ENCODE measurements at places on chromosomes 11 and 22.

DNA sequence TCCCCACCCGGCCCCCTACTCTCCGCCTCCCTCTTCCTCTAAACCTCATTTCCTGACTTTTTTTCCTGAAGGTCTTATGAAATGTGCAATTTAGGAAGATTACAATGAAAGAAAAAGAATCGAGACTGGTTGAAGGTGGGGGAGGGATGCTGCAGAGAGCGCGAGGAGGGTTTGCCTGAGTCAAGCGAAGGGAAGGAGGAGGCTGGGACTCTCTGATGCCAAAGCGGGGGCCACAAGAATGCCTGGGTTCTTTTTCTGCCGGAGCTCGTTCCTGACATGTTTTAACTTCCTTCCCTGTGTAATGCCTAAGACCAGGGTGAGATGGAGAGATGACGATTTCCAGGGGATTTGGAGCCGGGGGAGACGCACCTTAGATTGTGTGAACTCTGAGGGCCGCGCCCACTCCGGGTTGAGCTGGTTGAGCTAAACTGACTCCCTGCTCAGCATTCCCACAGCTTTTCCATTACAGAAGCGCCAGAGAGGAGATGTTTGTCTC, 270.5 kb upstream of the SORL1-AS1 start:
- DNase-seq: peak; percentile 37

DNA sequence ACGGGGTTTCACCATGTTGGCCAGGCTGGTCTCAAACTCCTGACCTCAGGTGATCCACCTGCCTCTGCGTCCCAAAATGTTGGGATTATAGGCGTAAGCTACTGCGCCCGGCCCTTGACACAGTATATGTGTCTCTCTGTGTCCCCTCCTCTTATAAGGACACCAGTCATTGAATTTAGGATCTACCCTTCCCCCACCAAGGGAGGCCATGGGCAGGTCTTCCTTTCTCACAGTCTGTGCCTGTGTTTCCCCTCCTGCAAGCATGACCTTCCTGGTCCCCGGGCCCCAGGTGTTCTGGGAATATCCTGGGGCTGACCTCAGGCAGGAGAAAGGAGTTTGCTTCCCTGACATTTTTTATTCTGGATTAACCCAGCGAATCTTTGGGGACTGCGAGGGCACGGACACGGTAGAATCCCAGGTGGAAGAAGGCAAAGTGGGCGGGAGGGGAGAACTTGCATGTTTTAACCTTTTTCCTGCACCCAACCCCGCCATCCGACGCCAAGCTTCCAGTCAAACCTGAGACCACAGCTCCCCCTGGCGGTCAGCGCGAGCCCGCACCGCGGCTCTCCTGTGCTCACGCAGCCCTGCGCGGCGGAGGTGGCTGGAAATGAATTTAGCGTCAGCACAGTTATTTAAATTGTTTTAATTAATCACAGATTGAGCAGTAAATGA, 42.1 kb upstream of the ISX start:
- peak; percentile 59 for DNase-seq

DNA sequence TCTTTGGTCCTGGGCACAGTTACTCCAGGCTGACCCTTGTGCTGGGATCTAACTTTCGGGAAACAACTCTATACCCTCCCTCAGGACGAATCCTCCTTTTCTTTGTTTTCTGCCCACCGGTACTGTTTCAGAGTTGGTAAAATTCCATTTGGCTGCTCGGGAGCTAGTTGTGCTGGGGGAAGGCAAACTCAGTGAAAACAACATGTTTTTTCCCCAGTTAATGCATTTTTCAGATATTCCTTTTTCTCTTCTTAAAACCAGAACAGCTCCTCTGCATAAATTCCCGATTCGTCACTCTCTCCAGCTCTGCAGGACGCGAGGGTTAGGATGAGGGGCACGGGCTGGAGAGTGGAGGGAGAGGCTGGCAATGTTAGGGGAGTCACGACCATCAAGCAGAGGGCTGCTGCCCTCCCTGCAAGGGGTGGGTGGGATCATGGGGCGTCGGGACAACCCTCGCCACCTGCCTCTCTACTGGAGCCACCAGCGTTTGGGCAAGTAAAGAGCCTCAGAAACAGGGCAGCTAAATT, 31.3 kb downstream of the LRRC10B start:
- peak; percentile 20 for DNase-seq

DNA sequence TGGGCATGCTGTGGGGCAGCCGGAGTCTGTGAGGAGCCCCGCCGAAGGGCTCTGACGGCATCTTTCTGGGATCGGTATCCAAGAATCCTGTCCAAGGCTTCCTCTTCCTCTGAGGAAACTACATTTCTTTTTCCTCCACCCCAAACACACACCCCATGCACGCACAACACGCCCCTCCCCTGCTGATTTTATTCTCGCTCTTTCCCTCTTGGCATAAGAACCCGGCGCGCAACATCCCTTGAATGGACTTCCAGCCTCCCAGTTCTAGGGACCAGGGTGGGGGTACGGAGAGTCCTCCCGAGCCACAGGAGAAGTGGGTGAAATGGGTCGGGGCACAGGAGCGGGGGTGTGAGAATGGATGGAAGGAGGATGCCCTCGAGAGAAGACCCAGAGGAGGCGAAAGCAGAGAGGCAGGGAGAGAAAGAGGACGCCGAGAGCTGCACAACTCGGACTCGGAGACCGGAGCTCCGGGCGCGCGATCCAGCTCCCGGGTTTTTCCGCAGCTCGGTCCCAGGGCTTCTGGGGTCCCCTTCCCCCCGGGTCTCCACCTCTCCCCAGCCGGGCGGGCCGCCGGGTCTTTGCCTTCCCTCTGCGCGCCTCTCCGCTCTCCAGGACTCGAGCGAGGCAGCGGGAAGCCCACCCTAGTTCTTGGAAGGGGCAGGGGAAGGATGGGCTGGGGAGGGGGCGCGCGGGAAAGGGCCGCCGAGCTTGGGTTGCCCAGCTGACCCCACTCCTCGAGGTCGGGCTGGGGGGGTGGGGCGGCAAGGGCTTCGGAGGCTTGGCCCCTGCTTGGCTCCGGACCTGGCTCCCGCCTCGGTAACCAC, 1.5 kb upstream of the LARGE1 start:
- DNase-seq: peak; percentile 66

- no peak for DNase-seq
These were observed 40.5 kb upstream of the TOP3B start for GRCh38 chr22:22022947-22023534.

DNA sequence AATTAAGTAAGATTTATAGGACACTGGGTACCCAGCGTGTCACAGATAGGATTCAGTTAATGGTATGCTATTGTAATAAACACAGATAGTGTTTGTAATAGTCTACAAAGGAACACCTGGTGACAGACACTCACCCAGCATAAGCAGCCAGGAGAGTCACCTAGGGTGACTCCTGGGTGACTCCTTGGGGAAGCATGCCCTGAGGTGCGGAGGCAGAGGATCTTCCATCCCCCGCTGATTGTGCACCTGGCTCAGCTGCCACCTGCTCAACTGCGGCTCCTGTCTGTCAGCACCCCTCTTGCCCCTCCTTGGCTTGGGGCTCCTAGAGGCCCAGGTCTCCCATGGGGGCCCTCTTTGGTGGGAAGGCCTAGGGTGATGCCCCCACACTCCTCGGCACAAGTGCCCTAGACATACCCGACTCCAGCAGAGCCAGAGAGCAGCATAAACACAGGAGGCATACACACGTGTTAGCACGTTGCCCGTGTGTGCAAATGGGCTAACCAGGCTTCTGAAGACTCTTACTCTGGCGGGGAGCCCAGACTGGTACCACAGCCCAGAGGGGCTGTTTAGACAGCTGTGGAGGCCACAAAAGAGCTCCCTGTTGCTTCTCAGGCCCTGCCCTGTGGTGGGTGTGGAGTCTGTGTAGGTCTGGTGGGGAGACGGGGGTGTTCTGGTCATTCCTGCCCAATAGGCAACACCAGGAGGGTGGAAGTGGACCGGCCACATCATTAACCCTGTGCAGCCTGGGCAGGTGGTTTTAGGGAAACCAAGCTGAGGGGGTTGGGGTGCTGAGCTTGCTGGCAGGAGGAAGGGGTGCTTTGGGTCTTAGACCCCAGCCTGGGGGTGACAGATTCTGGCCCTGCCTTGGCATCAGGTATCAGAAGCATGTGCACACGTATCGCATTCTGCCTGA, 3.0 kb downstream of the INPPL1 start:
- peak; percentile 30 for DNase-seq

DNA sequence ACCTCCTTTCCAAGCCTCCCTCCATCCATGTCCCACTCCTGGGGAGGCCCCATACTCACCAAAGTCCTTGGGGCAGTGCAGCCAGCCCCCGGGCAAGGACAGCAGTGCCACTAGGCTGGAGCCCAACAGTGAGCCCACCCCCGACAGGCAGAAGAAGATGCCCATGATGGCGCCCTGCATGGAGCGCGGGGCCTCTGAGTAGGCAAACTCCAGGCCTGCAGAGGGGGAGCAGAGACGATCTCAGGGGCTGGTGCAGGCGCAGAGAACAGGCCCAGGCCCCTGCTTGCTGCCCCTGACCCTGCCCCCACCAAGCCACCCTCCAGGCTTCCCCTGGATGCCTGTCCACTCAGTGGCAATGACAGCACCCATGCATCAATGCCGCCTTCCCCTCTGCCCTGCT, 13.6 kb downstream of the TMEM132A start:
- no peak for DNase-seq

DNA sequence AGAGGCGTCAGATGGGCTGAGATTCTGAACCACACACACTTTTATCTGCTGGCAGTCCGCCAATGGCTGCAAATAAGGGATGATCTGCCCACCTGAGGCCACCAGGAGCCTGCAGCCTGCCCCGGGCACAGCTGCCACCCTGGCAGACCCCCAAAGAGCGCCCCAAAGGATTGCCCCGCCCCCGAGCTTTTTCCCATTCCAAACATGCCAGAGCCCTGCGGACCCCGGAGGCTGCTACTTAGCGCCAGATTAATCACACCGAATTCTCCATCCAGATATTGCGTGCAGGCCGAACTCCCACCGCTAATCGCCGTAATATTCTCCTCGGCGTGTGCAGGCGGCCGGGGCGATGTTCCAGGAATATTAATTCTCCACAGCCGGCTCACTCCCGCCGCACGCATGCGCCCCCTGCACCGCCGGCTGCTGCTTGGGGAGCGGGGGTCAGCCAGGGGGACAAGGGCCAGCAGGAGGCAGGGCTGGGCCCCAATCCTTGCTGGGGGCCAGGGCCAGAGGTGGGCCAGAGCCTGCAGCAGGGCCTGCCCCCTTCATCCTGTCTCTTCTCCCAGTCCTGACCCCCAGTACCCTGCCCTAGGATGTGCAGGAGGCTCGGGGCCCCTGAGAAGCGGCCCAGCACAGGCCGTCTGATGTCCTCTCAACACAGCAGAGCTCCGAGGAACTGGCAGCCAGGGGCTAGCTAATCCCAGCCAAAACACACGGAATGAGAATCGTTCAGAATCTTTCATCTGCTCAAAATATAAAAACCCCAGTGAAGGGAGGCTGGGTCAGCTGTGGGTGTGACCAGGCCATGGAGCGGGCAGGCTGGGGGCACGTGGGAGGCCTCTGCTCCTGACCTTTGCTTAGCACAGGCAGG, 19.5 kb upstream of the TCF20 start:
- DNase-seq: peak; percentile 58

DNA sequence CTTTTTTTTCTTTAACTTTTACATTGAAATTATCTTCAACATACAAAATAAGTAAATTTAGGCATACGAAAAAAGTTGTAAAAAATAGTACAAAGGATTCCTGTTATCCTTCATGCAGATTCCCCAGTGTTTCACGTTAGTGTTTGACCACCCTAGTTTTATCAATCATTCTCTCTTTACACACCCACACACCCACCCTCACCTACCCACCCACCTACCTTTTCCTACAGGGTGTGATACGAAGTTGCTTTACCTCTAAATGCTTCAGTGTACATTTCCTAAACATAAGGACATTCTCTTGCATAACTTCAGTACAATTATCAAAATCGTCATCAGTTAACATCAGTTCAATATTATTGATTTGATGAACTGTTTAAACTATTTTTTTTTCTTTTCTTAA, 37.0 kb downstream of the HIPK3 start:
- DNase-seq: no peak

GRCh38 chr11:19218786-19219460, 17.1 kb upstream of the CSRP3 start:
- DNase-seq: no peak

DNA sequence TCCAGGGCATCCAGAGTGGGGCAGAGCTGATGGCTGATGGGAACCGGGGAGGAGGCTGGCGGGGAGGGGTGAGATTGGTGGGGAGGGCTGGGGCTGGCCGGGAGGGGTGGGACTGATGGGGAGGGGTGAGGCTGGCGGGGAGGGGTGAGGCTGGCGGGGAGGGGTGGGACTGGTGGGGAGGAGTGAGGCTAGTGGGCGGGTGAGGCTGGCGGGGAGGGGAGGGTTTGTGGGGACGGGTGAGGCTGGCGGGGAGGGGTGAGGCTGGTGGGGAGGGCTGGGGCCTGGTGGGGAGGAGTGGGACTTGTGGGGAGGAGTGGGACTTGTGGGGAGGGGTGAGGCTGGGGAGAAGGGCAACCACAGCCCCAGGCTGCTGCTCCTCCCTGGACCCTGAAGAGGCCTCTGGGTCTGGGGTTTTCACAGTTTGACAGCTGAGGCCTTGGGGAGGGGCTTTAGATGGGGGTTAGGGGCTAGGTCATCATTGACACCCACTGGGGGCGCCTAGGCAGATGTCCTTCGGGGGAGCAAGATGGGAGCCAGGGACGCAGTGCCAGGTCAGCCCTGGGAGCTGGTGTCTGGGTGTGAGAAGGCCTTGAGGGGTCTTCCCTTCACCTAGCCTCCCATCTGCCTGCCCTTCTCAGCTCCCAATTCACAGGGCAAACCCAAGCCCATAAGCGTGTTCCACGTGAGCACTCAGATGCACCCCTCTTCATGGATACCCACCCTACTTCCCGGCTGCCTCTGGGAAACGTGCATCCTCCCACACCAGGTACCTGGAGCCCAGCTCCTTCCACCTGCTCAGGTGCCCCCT, 26.7 kb downstream of the PARVG start:
- DNase-seq: no peak

DNA sequence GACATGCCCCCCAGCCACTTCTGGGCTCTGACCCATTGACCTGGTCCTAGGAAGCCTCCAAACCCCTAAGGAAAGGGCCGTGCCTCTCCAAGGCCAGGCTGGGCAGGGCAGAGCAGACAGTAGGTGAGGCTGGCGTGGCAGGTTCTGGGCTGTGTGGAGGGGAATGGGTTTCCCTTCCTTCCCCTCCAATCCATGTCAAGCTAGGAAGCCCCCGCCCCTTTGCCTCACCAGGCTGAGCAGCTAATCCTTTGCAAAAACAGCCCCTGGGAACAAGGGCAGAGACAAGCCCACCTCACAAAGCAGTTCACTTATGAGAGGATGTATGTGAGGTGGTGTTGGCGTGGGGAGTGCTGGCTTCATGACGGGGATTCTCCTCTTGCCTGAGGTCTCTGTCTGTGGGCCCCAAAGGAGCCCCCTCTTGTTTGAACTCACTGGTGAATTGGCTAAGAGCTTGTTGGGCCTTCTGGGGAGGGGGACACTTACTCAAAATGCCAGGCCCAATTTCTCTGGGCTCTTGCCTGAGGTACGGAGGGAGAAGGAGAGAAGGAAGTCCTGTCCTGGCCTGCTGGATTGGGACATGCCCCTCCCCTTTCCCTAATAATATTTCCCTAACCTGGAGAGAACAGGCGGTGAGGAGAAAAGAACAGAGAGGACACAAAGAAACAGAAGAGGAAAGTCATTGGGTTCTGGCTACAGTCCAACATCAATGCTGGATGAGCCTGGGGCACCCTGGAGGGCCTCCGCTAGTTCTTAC, 1.6 kb upstream of the TRIM29 start:
- DNase-seq: no peak

GRCh38 chr11:97814325-97814959, 1206.3 kb upstream of the CNTN5 start:
- peak; percentile 36 for DNase-seq

All from fibroblast of upper back skin (primary cell).